Bone marrow (tissue), 2 donors: ENCODE measurements at places on chromosomes 7 and 10.
A peak's percentile ranks its signal among the peaks of the same experiment; 100 is the strongest.

- no peak for DNase-seq
Measured at GRCh38 chr10:118844731-118845521, 90.2 kb upstream of the CACUL1 start.

- DNase-seq = no peak
Measured at GRCh38 chr7:18037609-18038008, 10.0 kb upstream of the PRPS1L1 start.

DNA sequence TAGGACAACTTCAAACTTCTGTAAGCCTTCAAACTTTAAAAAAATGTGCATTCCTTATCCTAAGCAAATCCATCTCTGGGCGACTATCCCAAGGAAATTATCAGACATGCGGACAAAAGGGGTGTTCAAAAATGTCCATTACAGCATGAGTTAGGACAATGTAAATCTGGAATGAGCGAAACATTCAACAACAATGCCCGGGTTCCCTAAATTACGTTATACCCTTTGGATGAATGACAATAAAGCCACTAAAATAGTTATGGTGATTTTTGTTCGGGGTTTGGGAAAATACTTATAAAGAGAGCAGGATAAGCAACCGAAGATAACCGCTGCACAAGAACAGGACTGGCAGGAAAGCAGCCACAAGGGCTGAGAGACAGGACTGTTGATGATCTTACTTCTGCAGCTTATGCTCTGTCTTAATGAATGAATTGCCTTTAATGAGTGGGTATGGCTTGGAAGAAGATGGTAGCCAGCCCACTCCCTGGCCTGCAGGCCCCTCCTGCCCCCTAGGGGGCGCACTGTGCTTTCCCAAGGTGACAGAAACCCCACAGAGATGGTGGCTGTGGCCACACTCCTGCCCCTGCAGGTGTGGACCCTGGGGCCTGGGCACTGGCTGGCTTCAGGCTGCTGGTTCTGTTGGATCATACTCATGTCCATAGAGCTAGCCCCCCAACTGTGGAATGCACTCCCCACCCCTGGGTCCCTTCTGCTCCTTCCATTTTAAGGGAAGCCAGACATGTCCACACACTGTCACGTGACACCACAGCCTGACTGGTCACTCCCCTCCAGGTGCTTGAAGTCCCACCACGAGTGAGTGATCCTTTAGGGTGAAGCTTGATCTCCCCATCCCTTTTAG is 45.0 kb downstream of the ZCCHC24 start:
- no peak for DNase-seq

DNA sequence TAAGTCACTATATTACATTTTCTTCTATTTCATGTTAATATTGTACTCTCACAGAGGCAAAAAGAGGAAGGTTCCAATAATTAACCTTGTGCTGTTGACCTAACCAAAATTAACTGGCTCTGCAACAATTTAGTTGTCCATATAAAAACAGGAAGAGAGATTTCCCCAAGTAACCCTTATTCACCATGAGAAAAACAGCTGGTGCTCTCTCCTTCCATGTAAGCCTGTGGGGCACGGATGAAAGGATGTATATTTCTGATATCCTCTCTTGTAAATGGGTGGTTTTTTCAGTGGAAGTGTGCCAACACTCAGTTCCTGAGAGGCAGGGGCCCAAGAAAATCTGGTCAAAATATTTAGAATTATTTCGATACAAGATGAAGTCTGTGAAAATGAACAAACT is 358.1 kb downstream of the CRPPA start:
- peak; percentile 31 for DNase-seq

GRCh38 chr10:30467651-30468338 is 33.8 kb downstream of the MAP3K8 start:
- DNase-seq = no peak
